ENCODE measurements at places on chromosomes 7 and 10. TPM values are rescaled to one million over a fixed set of nuclear protein-coding genes. Genes with fewer than 3 reads are reported as not detected.

DNA sequence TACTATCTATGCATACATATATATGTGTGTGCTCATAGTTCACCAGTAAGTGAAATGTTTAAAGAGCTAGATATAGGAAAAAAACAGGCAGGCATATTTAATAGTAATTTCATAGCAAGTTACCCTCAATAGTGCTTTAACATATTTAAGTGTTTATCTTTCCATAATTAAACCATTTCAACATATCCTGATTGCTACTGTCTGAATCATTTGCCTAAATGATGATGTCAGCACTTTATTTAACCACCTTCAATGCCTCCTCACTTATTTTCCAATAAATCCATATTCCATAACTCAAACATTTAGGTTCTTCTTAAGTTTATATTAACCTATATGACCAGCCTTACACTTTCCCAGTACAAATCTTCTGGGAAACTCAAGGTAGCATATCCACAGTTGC, 601.1 kb downstream of the ARL4A start:
- DNase-seq = no peak

- no peak for DNase-seq
Measured at GRCh38 chr10:92778091-92778490, 70.2 kb upstream of the EXOC6 start.

DNA sequence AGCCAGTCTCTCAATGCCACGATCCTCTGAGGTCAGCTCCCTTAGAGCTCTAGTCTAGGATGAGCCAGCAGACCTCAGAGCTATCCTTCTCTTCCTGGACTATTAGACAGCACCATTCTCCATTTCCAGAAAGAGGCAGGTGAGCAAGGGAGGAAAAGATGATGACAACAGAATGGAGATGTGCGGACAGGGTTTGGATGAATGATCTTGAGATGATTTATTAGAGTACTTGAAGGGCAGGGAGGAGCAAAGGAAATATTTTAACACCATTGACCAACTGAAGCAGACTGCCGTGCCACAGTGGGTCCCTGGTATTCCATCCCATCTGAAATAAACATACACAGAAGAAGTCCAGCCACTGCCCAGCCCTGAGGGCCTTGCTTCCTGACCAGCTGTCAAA, 94.3 kb downstream of the CFAP58 start:
- no peak for DNase-seq

The ZNF273 gene
- total RNA-seq = 5.5 TPM

GRCh38 chr7:88243345-88243909, 23.6 kb upstream of the SRI start:
- no peak for DNase-seq

DNA sequence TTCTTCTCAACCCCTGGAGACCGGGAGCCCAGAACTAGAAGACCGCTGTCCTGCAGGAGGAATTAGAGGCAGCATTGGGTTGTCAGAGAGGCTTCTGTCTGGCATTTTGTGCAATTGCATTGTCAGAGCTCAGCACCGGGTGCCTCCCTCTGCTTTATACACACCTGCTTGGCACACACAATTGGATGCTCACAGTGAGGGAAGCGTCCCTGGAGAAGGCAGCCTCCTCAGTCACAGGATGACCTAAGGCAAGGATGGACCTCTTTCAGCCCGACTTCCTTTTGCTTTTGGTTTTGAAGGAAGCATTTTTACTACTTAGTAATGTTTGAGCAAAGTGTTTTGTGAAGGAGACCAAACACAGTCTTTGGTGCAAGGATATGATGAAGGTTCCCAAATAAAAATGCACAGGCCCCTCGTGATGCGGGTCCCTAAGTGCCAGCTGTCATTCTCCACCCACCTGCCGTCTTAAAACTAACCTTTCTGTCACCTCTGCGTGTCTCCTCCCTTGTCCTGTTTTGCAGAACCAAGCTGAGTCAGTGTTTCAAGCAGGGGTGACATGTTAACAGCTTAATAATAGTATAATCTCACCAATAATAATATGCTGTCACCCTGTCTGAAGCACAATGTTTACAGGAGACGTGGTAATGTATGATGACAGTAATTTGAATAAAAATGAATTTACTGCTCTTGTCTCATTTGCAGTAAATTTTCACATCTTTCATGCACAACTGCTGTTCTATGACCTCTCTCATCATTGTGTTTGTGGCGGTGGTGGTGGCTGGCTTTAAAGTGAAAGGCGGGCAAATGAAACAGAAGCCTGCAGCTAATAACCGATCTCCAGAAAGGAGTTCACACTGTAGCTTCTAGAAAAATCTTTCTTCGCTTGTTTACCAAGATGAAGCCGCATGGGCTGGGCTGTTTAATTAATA, 430.2 kb upstream of the MKI67 start:
- no peak for DNase-seq

DNA sequence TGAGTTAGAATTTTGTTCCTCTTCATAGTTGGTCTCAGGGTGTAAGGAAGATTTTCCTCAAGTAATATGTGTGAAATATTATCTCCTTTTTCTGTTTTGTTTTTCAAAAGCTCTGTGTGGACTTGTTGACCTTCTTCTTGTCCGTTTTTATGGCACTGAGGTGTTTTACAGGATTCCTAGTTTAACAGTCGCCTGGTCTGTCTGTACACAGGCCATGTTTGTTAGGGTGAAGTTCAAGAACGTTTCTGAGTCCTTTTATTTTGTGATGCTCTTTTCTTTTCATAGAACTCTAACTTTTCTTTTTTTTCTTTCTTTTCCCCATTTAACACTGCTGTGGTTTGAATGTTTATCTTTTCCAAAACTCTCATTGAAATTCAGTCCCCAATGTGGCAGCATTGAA, 18.5 kb downstream of the TACC2 start:
- no peak for DNase-seq

DNA sequence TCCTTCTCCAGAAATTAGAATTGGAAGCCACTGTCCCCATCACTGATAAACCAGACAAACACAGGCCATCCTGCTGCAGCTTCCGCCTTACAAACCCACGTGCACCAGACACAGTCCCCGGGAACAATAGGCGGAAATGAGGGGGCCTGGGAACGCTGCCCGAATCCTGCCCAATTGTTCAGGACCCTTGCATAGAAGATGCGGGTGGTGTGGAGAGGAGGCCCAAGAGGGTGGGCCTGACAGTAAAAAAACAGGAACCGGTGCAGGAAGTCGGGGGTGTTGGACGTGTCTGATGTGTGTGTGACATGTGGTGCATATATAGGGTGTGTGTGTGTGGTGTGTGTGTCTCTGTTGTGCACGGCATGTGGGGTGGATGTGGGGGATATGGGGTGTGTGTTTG, 26.5 kb upstream of the CHST15 start:
- no peak for DNase-seq

The FEZF1 gene
- total RNA-seq = not detected

GRCh38 chr7:31051598-31052486, at the start of gene ADCYAP1R1:
Gene ADCYAP1R1, plus strand, starts transcription at chr7:31052308. Its CDS starts 10,957 bp downstream, at chr7:31063265.
- DNase-seq = no peak

The SHTN1 gene
- not detected for total RNA-seq

The SLC13A4 gene
- total RNA-seq = not detected

The AGK gene
- total RNA-seq = 86.9 TPM

The PNLIPRP2 gene
- not detected for total RNA-seq

GRCh38 chr7:103576641-103577040, 130.6 kb upstream of the SLC26A5 start:
- no peak for DNase-seq

The SUGCT gene
- 0.74 TPM for total RNA-seq

DNA sequence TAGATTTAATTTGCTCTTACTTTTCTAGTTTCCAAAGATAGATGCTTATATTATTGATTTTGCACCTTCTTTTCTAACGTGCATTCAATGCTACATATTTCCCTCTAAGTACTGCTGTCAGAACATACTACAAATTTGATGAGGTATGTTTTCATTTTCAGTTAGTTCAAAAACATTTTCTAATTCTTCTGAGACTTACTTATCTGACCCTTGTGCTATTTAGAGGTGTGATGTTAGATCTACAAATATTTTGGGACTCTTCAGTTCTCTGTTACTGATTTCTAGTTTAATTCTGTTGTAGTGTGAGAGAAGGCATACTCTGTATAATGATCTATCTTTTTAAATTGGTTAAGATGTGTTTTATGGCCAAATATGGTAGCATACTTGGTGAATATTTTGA, 97.8 kb upstream of the TMEM168 start:
- DNase-seq = no peak

The H2BK1 gene
- not detected for total RNA-seq

The AEBP1 gene
- 2.4 TPM for total RNA-seq

- peak; percentile 76 for DNase-seq
Measured at GRCh38 chr7:142603870-142604448, 145.3 kb upstream of the PRSS1 start.

- DNase-seq = no peak
Measured at GRCh38 chr10:96072674-96073073, 29.3 kb downstream of the CCNJ start.

- DNase-seq = no peak
Measured at GRCh38 chr7:44196450-44196872, 4.3 kb upstream of the YKT6 start.

DNA sequence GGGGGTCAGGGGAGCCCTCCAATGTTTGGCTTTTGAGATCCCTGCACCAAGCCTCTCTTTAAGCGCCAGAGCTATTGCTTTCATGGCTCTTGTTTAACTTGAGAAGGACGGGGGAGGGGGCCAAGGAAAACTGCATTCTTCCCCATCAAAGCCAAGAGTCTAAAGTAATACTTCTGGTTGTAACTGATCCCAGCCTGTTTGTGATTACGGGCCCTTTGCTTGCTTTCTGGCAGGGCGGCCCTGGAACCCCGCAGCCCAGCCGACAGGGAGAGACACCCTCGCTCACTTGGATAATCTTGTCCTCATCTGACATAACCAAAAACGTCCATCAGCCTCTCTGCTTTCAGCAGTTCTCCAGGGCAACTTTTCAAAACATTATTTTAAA, 154.7 kb downstream of the NEURL1 start:
- DNase-seq = no peak

The KCNK18 gene
- total RNA-seq = not detected

GRCh38 chr10:132978542-132978941, 36.2 kb upstream of the CFAP46 start:
- no peak for DNase-seq

The GLCCI1 gene
- 16.7 TPM for total RNA-seq

DNA sequence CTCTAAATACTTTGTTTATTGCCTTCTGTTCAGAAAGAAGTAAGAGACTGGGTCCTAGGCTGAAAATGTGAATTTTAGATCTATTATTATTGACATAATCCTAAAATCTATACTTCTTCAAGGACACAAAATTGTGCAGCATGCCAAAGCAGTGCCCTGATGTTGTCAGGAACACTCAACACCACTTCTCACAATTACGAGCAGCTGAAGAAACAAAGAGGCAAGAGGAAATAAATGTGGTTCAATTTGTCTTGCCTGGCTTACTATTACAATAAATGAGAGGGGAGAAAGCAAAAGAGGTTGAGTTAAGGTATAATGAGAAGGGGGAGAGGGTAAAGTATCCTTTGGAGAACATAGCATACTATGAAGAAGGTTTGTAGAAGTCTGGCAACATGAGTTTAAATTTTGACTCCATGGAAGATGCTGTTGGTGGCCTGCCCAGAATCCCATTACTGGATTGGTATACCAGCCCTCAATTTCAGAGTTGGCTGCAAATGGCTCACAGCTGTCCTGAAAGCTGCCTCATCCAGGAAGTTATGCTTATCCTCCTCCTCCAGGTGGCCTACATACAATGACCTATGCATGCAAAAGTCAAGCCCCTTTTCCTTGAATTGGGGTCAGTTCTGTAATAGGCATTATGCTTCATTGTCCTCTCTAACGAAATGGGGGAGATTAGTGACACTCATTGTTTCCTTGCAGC, 274.6 kb upstream of the SMIM30 start:
- DNase-seq = no peak

GRCh38 chr7:148129023-148129422, 461.5 kb upstream of the C7orf33 start:
- no peak for DNase-seq

The AKR1C1 gene
- total RNA-seq = 1.0 TPM

- peak; percentile 44 for DNase-seq
Measured at GRCh38 chr10:534047-534566, 155.4 kb downstream of the DIP2C start.

DNA sequence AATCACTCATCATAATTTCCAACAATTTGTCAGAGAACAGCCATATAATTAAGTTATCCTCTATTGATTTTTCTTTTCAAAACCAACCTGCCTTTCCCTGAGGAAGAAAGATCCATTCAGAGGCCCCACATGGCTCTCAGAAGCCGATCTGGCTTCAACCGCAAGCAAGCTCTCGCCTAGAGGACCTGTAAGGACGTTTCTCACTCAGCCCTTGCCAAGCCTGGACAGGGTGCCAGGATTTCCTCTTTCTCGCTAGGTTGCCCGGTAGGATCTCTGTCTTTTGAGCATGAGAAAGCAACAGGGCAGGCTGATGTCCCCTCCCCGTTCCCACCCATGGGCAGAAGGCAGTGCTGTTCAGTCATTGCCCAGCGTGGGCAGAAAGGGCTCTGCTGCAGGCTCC, 13.0 kb downstream of the AIFM2 start:
- DNase-seq = no peak

- DNase-seq = no peak
Measured at GRCh38 chr7:149196151-149196704, 882 bp downstream of the ZNF282 start.

DNA sequence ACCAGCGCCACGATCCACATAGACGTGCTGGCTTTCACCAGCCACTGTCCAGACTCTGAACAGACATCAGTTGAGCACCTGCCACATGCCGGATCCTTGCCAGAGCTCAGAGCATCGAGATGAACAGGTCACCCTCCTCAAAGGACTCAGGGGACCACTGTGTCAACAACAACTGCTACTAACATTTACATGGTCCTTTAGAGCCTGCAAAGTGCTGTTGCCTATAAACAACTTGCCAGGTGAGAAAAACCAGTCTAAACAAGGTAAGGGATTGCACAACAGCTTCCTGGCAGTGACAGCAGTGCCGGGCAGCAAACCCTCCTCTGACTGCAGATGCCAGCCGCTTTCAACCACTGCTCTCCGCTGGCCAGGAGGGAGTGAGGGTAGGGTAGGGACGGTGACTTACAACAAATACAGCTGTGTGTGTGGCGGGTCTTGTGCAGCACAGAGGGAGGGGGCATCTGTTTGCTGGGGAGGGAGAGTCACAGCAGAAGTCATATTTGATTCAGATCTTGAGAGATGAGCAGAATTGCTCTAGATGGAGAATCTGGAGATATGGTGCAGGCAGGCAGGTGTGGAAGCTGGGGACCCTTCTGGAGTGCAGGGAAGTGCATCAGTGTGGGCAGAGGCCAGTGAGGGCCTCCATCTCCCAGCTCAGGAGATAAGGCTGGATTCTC, 32.8 kb upstream of the RHEB start:
- no peak for DNase-seq

GRCh38 chr7:95198863-95199262, 125.5 kb downstream of the PON1 start:
- no peak for DNase-seq

- no peak for DNase-seq
Measured at GRCh38 chr7:93226310-93226709, at the start of gene HEPACAM2. Gene HEPACAM2, minus strand, starts transcription at chr7:93226469.

Data from natural killer cell treated with Interleukin-12 subunit alpha and Interleukin-12 subunit beta and Interleukin-15 and Interleukin-18, amount 100 ng/mL, for 72 hours (primary cell).